ENCODE measurements at places on chromosomes 11 and 22. TPM values are rescaled to one million over a fixed set of nuclear protein-coding genes. Genes with fewer than 3 reads are reported as not detected.

DNA sequence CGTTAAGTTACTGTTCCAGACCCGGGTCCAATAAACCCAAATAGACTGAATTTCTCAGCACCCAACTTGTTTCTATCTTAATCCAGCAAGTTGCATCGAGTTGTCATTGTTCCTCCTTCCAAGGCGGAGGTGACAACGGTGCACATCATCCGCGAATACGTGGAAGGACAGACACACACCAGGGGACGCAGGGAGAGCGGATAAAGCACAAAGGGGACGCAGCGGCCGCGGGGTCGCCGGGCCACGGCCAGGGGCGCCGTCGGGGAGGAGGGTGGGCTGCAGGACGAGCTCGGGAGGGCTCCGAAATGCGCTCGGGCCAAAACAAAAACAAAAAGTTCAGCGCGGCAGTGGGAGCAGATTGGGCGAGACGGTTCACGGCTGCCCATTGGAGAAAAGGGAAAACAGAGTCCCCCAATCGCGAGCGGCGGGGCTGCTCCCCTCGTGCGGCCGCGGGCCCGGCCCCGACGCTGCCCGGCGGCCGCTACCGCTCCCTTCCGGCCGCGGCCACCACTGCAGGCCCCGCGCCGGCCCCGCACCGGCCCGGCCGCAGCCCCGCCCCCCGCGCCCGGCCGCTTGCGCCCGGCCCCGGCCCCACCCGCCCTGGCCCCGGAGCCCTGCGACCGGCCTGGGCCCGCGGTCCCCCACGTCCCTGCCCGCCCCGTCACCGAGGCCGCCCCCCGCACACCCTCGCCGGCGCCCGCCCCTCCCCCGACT lies 518 bp downstream of the KMT5B start:
- peak; percentile 93 for DNase-seq

DNA sequence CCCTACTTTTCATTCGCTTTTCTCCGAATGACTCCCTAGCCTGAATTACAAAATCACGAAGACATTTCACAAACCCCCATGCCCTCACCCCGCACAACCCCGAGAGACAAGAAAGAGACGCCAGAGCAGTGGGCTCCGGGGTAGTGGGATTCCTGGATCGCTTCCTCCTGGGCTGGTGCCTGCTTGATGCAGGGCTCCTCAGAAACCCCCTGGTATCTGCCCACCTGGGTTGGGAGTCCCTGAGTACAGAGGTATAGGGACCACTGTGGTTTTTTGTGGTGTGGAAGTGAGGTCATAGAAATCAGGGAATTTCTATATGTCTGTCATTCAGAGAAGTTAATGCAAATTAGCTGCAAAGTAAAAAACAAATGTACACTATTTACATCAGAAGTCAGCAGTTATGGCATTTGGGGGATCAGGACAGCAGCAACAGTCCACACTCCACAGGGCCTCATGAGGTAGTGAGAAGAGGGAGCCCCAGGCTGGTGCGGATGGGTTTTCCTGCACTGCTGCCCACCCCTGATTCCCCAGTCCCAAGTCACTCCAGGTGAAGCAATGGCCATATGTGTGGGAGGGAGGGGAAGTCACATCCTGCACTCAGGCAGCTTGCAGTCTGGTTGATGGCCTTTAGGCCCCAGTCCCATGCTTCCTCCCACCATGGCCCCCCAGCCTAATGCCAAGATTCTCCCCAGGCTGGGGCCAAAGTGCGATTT lies 39.6 kb downstream of the BUD13 start:
- no peak for DNase-seq

DNA sequence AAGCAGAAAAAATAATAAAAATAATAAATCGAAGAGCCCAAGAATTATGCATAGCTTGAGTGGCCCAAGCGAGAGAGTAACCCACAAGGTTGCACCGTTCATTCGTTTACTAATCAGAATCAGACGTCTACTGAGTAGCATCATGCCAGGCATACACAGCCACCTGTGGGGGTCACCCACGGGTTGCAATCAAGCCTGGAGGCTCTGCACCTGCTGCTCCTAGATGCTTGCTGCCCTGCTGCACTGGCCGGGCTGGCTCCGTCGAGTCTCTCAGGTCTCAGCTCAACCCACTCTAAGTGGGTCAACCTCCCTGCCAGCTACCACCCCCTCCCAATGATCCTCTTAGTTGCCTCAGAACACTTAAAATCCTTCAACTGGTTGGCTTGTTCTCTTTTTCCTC lies 2.0 kb upstream of the TESMIN start:
- no peak for DNase-seq

DNA sequence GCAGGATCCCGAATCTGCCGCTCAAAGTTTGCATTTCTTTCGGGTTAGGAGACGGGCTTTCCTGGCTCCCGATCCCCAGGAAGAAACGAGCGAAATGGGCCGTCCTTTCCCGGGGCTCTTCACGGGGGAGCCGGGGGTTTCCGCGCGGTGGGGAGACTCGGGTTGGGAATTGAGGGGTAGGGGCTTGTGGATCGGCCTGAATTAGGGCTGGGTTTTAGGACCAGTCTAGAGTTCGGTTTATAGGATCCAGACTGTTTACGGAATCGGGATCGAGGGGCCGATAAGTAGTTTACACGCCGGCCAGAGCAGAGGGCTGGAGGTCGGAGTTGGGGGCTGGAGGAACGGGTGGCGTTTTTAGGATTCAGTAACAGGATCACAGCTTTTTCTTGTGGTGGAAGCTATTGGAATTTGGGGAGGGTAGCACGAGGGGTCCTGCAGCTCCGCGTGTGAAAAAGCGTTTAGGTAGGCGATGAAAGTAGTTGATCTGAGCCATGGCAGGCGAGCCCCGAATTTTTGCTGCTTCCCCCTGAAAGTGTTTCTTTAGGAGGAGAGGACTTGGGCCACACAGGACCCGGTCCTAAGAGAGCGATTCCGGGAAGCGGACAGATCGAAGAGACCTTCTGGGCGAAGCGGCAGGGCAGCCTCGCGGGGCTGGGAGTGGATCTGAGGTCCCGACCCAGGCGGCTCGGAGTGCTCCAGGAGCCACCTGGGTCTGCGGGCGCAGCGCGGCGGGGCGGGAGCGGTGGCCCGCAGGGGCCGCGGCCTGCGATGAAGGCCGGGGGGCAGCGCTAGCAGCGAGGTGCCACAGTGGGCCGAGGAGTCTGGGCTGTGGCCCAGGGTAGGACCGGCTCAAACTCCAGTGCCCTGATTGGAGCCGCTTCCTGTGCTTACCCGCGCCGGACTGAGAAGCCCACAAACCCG lies 1.6 kb downstream of the PKNOX2 start:
- DNase-seq: peak; percentile 79

DNA sequence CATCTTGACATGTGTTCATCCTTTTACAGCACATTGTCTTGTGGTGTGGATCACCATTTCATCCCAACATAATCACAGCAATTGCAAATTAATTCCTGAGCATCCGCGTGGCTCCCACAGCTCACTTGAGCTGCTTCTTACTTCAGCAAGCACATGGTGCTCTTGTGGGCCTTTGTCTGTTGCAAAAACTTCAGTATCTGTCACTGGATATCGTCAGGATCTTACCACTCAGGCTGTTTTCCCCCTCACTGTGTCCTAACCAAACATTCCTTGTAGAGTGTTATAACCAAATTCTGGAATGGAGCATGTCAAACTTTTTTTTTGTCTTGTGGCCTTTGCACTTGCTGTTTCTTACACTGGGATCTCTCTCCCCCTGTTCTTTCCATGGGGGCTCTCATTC lies 683.1 kb upstream of the ARHGAP42 start:
- DNase-seq: no peak

- no peak for DNase-seq
Measured at GRCh38 chr11:70127653-70128434, 49.7 kb downstream of the ANO1 start.

DNA sequence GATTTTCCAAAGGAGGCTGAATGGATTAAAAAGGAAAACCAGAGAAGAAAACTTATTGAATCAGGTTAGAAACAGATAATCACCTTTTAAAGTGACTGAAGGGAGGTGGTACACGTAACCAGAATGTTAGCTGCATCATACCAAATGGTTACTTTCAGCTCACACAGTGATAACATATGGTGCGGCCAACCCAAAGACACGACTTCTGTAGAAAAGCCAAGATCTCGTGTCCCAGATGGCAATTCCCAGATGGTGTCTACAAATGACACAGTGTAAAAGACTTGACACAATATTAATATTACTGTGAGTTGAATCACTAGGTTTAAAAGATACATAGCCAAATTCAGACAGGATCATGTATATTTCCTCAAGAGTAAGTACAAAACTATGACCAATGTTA lies 5.2 kb downstream of the PPP2R1B start:
- no peak for DNase-seq

- DNase-seq: no peak
Measured at GRCh38 chr22:40855071-40855978, 1.1 kb downstream of the ST13 start.

DNA sequence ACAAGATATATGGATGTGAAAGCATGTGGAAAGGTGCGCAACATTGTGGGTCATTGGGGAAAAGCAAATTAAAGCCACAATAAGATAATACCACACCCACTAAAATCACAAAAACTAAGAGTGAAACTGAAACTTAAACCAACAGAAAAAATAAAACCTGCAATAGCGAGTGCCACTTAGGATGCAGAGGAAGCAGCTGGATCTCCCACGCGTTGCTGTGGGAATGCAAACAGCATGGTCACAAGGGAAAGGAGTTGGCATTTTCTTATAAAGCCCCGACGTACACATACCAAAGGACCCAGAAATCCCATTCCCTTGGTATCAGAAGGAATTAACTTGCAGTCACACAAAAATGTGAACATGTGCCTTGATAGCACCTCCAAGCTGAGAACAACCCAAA lies 712.0 kb downstream of the TBC1D22A start:
- DNase-seq: no peak

GRCh38 chr11:133787379-133788141 lies 57.8 kb downstream of the SPATA19 start:
- DNase-seq: no peak

DNA sequence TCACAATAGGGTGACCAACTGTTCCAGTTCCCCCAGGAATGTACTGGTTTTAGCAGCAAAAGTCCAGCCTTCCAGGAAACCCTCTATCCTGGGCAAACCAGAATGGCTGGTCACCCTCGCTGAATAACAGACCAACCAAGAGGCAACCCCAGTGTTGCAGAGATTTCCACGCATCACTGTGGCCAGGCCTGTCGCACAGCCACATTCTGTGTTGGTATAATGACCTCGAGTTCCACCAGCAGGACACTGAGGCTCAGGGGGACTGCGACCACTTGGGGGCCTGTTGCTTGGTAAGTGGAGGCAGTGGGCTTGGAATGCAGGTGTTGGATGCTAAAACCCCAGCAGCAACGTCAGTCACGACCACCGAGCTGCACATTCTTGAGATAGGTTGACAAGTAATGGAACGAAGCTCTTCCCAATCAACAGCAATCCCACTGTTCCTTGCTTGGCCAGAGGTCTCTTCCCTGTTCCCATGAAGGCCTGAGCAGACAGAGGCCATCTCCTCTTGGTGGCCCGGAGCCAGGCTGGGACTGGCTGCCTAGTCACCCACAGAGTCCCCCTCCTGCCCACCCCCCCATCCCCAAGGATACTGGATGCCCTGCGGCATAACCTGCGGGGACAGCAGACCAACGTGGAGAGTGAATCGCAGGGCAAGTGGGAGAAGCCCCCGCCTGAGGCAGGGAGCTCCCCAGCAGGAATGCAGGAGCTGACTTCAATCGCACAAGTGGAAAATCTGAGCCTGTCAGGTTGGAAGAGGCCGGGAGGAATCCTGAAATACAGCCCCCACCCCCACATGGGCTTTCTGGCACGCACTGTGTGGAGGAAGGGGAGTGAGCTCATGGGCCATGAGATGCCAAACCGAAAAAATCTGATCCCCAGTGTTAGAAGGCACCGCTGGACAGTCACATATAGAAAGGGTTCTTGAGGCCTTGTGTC lies 43.4 kb upstream of the MN1 start:
- DNase-seq: peak; percentile 15

GRCh38 chr11:12702999-12703453 lies 28.8 kb downstream of the TEAD1 start:
- no peak for DNase-seq

DNA sequence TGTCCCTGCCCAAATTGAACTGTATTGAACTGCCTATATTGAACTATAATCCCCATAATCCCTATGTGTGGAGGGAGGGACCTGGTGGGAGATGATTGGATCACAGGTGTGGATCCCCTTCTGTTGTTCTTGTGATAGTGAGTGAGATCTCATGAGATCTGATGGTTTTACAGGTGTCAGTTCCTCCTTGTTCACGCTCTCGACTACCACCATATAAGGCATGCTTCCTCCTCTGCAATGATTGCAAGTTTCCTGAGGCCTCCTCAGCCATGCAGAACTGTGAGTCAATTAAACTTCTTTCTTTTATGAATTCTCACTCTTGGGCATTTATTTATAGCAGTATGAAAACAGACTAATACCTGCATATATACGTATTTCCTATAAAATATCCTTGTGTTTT lies 206.5 kb upstream of the PDGFD start:
- DNase-seq: no peak

DNA sequence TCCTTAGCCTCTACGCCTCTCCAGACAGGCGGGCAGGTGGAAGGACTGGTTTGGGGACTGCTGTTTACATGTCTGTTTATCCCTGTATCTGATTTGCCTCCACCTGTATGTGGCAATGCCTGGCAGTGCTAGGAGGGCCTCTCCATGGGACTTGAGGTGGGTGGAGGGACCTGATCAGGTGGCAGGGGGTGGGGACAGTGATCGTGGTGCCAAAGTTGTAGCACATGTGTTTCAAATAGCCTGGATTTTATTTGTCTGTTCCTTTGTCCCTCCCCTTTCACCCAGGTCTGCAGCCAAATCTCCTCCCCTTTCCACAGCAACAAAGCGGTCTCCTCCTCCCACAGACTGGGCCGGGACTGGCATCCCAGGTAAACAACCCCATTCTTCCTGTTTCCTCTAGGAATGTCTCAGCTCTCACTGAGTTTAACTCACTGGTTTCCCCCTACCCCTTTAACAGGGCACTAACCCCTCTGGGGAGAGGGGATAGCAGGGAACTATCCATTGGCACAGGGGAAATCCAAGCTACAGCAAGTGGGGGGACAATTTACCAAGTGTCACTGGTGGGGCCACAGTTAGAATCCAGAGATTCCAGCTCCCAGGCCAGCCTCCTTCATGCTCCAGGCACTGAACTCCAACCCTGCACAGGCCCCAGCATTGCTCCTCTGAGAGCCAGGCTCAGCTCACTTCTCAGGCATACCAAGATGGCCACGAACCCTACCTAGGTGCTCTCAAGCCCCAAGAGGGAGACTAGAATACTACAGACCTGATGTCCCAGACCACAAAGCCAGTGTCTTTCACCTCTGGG lies 22.9 kb upstream of the TLCD5 start:
- DNase-seq: peak; percentile 91

GRCh38 chr22:23910496-23911190 lies 16.5 kb downstream of the MIF start:
- no peak for DNase-seq

GRCh38 chr11:121244884-121245283 lies 47.7 kb upstream of the SC5D start:
- no peak for DNase-seq

The OR6T1 gene
- total RNA-seq: not detected

The CADM1 gene
- 212 TPM for total RNA-seq

The GAL gene
- not detected for total RNA-seq

The NXPE4 gene
- total RNA-seq: not detected

The KDM4E gene
- not detected for total RNA-seq

The OR10G4 gene
- total RNA-seq: not detected

The KDELR3 gene
- 7.3 TPM for total RNA-seq

The NXPE2 gene
- total RNA-seq: 0.30 TPM

The NCF4 gene
- 28.2 TPM for total RNA-seq

The PRRG4 gene
- 9.1 TPM for total RNA-seq
